ENCODE measurements at places on chromosomes 7 and 10. TPM values are rescaled to one million over a fixed set of nuclear protein-coding genes. Genes with fewer than 3 reads are reported as not detected.

Gene COL13A1
- 11.4 TPM for total RNA-seq

Gene ODAD2
- total RNA-seq, result 6.8 TPM

DNA sequence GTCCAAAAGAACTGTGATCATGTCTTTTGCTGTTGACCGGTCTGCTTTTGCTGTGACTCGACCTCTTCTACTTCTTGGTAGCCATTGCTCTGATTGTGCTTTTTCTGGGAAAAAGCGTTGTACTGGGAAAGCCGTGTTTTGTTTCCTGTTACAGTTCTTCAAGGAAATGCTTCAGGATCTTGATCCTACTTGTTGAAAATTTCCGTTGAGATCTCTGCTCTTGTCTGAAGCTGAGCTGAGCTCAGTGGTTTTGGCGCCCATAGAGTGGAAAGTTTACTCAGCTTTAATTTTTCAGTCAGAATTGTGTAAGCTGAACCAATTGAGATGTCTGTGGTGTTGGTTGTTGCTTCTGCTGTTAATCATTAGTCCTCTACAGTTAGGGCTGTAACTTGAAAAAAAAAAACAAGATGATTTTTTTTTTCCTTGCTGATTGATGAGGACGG is 302.2 kb downstream of the CCDC3 start:
- H3K36me3 ChIP-seq, result no peaks in the 10 kb centered on the region
- peak overlapping the region; percentile 79 for H3K27ac ChIP-seq
- H3K4me3 ChIP-seq, result no peak overlapping the region
- no peaks in the 10 kb centered on the region for H3K27me3 ChIP-seq
- H3K4me1 ChIP-seq, result no peaks in the 10 kb centered on the region
- DNase-seq, result no peak

- H3K36me3 ChIP-seq, result no peaks in the 10 kb centered on the region
- peaks cover 16% of the 10 kb centered on the region for H3K4me1 ChIP-seq
- no peak for DNase-seq
- no peak overlapping the region for H3K4me3 ChIP-seq
- H3K27me3 ChIP-seq, result no peaks in the 10 kb centered on the region
Measured at GRCh38 chr10:6379015-6379776, 176.5 kb downstream of the PFKFB3 start.

- DNase-seq, result peak; percentile 39
- H3K27ac ChIP-seq, result peak overlapping the region; percentile 15
- peak overlapping the region; percentile 21 for H3K4me3 ChIP-seq
- no peaks in the 10 kb centered on the region for H3K36me3 ChIP-seq
- peaks cover 38% of the 10 kb centered on the region for H3K4me1 ChIP-seq
Measured at GRCh38 chr10:97974526-97975525, 55.6 kb downstream of the CRTAC1 start.

GRCh38 chr7:141158561-141158960 is 84.7 kb downstream of the TMEM178B start:
- H3K27me3 ChIP-seq, result no peaks in the 10 kb centered on the region
- no peak overlapping the region for H3K27ac ChIP-seq
- no peak for DNase-seq
- H3K4me1 ChIP-seq, result peaks cover 23% of the 10 kb centered on the region
- H3K36me3 ChIP-seq, result peaks cover 7% of the 10 kb centered on the region
- H3K4me3 ChIP-seq, result no peak overlapping the region
